ENCODE measurements at places on chromosomes 13 and 19. TPM values are rescaled to one million over a fixed set of nuclear protein-coding genes. Genes with fewer than 3 reads are reported as not detected.

The CDADC1 gene
- total RNA-seq, result 8.2 TPM

The TSC22D1 gene
- 74.2 TPM for total RNA-seq

GRCh38 chr19:19134687-19135158 is 3.6 kb downstream of the TMEM161A start:
- no peak overlapping the region for H3K4me3 ChIP-seq
- no peak overlapping the region for H3K27ac ChIP-seq
- no peak for DNase-seq
- H3K27me3 ChIP-seq, result no peaks in the 10 kb centered on the region

GRCh38 chr13:33855371-33855895 is 37.5 kb downstream of the RFC3 start:
- no peaks in the 10 kb centered on the region for H3K27me3 ChIP-seq
- no peak overlapping the region for H3K27ac ChIP-seq
- DNase-seq, result no peak

DNA sequence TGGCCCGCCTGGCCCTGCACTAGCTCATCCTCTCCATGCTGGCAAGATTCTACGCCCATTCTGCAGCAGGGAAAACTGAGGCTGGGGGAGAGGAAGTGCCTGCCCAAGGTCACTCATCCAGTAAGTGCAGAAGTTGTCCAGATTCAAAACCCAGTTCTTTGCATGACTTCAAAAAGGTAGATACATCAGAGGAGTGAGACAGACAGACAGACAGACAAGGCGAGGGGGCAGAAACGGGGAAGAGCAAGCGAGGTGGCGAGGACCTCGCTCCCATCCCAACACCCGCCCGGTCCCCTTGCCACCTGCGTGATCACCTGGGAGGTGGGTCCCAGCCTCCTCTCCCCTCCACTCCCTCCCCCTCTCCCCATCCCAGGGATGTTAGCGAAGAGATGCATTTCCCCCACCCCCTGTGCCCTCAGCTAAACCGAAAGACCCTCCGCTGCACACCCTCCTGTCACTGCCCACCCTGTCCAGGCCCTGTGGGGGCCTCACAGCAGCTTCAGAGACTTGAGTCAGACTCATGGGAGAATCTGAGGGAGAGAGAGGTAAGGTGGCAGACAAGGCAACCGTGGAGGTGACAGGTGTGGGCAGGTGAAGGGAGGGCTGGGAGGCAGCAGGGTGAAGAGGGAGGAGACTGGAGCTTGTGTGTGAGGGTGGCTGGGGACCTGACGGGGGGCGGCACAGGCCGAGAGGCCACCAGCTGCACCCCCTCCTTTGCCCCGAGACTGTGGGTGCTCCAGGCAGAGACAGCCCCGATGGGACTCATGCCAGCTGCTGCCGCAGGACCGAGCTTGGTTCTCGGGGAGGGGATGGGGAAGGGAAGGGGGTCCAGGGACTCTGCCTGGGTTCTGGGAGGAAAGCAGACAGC is 18.9 kb downstream of the LRRC4B start:
- no peaks in the 10 kb centered on the region for H3K36me3 ChIP-seq
- no peak for DNase-seq
- H3K4me1 ChIP-seq, result no peaks in the 10 kb centered on the region
- no peak overlapping the region for H3K27ac ChIP-seq

Data from breast epithelium (tissue), 4 donors.